T-helper 2 cell (primary cell): ENCODE measurements at places on chromosomes 7 and 10.

DNA sequence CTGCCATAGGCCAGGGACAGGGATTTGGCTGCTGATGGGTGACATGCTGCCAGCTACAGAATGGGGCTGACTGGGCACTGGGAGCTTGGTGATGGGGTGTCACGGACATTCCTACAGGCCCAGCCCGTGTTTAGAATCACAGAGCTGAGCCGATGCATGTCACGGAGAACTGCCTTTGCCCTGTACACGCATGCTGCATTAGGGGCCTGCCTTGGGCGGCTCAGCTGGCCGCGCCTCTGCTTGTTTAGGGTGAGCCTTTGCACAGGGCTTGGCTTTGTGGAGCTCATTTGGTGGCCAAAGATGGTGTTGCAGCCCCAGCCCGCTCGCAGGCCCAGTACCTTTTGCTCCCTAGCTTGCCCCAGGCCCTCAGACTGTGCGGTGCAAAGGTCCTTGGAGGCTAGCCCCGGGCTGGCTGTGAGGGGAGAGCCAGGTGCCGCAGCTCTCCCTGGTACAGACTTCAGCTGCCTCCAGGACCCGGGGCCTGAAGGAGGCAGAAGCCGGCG, 108.4 kb upstream of the BTBD16 start:
- DNase-seq = no peak

DNA sequence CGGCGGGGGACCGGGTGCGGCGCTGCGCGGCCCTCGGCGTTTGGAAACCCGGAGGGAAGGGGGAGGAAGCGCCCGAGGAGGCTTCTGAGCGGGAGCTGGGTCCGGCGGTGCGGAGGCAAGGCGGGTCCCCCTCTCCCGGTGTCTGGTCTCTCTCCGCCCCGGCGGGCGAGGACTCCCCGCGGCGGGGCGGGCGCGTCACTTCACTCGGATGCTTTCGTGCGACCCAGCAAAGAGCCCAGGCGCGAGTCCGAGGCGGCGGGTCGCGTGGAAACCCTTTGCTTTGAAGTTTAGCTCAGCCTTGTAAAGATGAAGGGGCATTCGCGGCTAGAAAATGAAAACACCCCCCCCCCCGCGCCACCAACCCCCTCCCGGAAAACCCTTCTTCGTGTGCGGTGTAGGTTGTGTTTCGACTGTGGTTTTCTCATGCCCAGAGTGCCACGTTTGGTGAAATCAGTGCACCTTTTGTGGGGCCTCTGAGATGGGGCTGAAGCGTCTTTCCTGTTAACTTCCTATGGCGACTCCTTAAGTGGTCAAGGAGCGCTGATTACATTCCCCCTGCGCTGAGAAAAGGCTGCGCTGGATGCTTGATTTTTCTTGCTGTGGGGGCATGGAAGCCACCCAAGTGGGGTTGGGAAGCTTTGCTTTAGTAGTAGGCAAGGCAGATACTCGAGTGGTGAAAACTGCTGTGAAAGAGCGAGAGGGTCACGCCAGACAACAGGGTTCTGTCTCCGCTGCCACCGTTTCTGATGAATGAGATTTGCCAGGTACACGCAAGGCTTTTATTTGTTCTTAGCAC, 876 bp downstream of the GNAI1 start:
- DNase-seq = no peak

DNA sequence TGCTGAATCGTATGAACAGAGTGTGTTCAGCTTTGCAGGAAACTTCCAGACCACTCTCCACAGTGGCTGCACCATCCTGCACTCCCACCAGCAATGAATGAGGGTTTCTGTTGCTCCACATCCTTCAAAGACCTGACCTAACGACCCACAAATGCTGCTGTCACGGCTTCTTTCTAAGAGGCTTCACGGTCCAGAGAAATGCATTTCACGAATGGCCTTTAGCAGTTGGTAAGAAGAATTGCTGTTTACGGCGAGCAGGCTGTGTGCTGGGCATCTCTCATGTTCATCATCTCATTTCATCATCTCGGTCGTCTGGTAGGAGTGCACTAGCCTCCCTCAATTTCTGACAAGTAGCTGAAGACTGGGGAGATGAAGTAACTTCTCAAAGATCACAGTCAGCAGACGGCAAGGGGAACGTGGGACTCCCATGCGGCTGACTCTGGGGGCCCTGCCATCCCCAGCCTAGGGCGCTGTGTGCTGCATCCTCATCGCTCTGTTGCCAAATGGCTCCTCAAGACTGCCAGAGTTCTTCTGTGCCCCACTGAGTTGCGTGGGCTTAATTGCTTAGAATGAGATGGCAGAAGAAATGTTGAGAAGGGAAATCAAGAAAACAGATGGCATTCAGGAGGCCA, 72.9 kb downstream of the ADARB2 start:
- DNase-seq = no peak

GRCh38 chr10:80191589-80192270, 13.6 kb downstream of the ANXA11 start:
- no peak for DNase-seq

- DNase-seq = no peak
Measured at GRCh38 chr7:94633687-94634086, 22.2 kb downstream of the SGCE start.

- DNase-seq = no peak
Measured at GRCh38 chr7:155956977-155957376, 144.7 kb upstream of the SHH start.

DNA sequence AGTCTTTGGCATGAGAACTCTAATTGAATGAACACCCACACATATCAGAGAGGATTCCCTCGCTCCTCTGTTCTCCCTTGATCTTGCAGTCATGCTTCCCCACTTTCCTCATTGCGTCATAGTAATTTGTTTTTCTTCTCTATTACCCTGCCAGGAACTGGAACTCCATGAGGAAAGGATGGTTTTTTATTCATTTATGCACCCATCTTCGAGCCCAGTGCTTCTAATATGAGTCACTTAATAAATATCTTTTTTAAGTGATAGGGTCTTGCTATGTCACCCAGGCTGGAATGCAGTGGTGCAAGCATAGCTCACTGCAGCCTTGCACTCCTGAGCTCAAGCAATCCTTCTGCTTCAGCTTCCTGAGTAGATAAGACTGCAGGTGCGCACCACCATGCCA, 83.5 kb downstream of the OTUD1 start:
- no peak for DNase-seq

DNA sequence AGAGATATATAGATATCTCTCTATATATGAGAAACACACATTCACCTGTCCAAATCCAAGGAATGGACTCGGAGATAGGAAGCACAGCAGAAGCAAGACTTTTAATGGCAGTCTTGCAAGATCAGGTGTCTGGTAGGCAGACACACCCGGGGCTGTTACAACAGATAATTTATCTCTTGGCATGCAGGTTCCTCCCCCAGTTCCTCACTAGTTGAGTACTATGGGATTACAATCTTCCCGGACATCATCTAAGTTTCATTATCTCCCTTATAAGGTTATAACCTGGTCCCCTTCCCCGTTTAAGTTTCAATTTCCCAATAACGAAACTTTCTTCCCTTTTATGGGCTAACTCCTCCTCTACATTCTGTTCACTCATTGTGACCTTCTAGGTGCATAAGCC, 399.3 kb downstream of the PPP1R3A start:
- no peak for DNase-seq

DNA sequence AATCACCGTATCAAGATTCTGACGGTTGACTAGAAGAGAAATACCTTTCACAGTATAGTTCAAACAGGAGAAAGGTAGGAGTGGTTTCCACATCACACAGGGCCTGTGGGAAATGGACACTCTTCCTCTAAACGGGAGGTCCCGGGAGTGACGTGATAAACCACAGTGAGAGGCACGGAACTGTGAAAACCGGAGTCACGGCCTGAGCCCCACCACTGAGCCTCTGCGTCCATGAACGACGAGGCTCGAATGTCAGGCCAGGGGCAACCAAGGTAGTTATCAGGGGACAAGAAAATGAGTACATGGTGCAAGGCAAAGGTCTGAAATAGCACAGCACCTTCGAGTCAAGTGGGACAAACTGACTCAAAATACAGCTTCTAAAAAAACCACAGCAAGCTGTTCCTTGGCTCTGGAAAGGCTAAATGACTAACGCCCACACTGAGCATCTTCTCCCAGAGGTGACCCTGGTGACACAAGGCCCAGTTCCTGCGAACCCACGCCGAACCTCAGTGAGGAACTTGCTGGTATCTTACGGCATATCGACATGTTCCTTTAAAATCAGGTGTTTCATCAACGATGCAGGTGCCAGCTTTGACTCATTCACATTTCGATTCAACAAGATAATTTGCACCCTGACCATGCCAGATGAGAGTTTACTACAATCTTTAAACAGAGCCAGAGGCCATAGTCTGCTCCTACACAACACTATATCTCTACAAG, 99.3 kb downstream of the DIP2C start:
- no peak for DNase-seq

- DNase-seq = no peak
Measured at GRCh38 chr7:36400036-36400435, 10.4 kb downstream of the ANLN start.
